Activated CD4-positive, CD25-positive, alpha-beta regulatory T cell (primary cell): ENCODE measurements at places on chromosomes 2 and 18.

DNA sequence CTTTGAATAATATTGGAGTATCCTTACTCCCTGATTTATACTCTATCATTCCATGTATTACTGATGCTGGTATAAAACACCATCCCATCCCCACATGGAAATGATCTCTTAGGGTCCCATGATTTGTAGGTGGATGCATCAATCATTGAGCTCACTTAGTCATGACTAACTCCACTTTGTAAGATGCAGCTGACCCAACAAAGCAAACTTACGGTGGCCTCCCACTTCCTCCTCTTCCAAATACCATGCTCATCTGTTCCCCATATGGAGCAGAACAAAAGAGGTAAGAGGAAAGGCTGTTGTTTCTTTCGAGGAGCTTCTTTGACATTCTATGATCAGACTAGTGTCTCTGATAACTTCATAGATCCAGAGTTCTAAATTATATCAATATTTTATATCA lies 640.2 kb upstream of the SLC39A10 start:
- no peak for DNase-seq

- DNase-seq, result no peak
Observed at GRCh38 chr2:31674446-31674845, 93.7 kb upstream of the SRD5A2 start.

DNA sequence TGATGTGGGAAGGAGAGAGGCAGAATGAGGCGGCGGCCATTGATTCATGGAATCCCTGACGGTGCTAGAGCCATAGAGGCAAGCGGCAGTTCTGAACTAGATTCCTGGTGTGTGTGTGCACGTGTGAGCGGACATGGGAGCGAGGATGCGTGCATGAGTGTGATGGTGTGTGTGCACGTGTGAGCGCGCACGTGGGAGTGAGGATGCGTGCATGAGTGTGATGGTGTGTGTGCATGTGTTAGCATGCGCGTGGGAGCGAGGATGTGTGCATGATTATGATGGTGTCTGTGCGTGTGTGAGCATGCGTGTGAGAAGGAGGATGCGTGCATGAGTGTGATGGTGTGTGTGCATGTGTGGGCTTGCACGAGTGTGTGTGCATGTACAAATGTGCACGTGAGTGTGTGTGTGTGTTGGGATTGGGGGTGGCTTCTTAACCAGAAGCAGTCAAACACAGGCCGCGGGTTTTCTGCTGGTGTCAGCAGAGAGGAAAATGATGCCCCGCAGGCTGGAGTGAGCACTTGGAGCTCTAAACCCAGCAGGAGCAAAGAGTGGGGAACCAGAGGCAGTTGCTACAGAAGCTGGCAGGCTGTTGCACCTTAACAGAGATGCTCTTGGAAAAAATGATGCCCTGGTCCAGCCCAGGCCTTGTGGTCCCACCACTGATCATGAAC lies 29.5 kb downstream of the DIPK1C start:
- no peak for DNase-seq

- no peak for DNase-seq
Observed at GRCh38 chr18:34322365-34323289, 97.9 kb upstream of the NOL4 start.

DNA sequence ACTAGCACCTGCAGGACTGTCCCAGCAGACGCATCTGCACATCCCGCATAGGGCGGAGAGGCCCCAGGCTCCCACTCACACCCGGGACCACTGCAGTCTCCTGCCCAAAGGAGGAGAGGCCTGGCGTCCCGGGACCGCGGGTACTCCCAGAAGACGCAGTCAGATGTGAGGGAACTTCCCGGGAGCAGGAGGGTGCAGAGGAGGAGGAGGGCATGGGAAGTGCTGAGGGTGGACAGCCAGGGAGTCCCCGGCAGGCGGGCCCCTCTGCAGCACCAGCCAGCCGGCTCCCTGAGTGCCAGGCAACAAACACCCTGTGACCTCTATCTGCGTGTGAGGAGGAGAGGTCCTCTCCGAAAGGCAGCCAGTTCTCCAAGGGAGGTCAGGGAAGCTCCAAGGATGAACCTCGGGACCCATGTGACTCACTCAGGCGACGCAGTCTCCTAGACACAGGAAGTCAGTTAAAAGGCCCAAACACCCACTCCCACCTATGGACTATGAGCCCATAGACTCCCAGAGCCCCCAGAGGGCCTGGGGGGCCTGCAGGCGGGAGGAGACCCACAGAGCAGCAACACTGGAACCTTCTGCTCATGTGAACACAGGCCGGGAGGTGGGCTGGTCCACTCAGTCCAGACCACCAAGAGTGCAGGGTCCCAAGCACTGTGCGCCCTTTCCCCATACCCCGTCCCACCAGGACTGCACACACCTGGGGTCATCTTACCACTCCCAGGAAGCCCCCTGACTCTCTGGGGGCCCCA lies 4.2 kb downstream of the PXDN start:
- no peak for DNase-seq

DNA sequence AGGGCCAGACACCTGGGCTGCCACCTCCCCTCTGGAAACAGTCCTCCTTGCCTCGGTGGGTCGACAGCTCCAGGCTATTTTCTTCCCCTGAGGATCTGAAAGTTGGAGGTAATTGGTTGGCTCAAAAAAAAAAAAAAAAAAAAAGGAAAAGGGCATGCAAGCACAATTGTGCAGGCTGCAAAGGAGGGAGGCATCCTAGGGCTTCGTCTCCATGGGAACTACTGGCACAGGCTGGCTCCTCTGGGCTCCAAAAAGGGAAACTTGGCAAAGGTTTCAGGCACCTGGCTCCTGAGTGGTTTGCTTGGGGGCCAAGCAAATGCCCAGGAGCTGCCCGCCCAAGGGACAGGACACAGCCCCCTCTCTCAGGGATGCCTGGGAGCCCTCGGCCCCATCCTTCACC lies 1.1 kb upstream of the KCNIP3 start:
- DNase-seq, result no peak
